ENCODE measurements at places on chromosomes 3 and 15.
A peak's percentile ranks its signal among the peaks of the same experiment; 100 is the strongest.

DNA sequence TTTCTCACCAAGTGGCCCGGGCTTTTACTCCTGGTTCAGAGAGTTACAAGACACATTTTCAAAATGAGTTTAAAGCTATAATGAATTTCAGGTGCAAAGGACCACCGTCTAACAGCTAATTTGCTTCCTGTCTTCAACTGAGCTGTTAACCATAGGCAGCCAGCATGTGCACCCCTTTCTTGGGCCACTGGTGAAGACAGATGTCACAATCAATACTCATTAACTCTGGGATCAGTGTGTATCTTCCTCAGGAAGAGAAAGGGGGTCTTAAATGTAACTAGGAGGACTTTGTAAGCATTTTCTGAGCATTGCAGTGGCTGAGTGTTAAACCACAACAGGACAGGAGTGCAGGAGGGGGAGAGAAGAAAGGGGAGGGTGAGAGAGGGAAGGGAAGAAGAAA is 750.7 kb upstream of the CFAP20DC start:
- DNase-seq = no peak

GRCh38 chr3:42683875-42684598 is 1.3 kb upstream of the KLHL40 start:
- DNase-seq = peak; percentile 24

DNA sequence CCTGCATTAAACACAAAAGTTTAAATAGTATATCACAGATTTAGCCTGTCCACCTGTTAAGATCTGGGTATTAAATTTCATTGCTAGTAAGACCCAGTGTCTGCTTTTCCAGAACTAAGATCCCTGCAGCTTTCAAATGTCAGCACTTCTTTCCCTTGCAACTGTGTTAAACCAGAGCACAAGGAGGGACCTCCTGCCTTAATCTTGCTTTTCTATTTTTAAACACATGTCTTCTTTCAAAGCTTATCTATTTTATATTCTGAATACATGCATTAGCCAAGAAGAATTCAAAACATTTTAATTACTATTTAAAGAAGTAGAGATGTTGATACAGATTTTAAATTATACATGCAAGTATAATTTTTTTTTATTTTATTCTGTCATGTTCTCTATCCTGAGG is 315.1 kb downstream of the ARPP21 start:
- no peak for DNase-seq

DNA sequence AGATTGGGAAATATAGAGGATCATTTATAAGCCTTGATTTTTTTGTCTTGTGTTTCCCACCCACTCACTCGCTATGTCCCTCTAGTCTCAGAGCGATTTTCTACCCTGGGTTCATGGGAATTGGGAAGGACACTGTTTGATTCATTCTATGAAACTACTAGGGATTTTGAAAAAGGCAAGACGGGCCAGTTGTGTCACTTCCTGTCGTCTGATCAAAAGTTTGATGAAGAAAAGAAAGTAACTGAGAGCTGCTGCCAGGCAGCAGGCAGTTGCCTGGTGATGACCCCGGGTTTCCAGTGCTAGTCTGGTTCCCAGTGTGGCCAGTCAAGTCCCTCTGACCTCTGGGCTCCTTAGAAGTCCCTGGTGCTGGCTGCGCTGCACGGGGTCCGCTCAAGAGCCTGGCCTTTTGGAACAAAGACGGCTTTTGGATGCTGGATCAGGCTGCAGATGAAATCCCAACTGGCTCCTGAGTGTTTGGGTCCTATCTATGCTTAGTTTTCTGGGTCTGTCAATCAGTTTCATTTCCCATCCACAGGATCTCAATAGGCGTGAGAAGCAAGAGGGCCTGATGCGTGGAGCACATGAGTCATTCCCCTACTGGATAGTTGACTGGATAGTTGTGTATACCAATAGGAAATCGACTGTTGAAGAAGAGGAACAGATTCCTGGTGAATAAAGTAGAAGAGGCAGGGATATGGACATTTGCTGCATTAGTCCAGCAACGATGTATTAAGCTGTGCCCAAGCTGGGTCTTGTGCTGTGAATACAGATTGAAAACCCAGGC is 89.7 kb downstream of the EEFSEC start:
- DNase-seq = no peak

- no peak for DNase-seq
Observed at GRCh38 chr3:130705501-130705900, 41.1 kb downstream of the PIK3R4 start.

DNA sequence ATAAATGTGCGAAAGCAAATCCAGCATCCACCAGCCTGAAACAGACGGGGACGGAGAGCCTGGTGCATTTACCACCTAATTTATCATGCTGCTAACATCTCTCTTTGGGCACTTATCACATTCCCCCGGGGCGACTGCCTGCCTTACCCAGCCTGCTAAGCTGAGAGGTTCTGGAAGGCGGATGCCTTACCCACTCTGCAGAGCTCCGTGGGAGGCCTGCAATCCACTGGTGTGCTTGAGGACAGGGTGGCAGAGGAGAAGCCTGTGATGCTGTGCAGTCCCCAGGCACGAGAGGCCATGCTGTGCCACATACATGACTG is 25.5 kb downstream of the MGLL start:
- no peak for DNase-seq

- DNase-seq = no peak
Observed at GRCh38 chr3:188198760-188199327, 44.9 kb downstream of the LPP start.

DNA sequence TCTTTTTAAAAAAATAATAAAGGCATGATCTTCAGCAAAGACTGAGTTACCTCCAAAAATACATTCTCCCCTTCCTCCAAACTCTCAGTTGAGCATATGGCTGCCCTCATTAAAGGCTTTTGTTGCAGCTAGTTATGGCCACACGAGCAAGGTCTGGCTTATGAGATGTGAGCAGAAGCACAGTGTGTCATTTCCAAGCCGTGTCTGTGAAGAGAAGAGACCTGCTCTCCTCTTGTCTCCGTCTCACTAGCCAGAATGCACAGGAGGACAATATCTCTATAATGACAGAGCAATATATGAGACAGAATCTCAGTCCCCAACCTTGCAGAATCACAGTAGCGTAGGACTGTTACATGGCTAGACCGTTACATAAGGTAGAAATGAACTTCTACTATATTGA is 152.3 kb downstream of the MAGI1 start:
- DNase-seq = no peak

- DNase-seq = no peak
Observed at GRCh38 chr3:60770532-60770931, 480.7 kb downstream of the FHIT start.

GRCh38 chr15:101561584-101561906 is 72.0 kb upstream of the PCSK6 start:
- no peak for DNase-seq

DNA sequence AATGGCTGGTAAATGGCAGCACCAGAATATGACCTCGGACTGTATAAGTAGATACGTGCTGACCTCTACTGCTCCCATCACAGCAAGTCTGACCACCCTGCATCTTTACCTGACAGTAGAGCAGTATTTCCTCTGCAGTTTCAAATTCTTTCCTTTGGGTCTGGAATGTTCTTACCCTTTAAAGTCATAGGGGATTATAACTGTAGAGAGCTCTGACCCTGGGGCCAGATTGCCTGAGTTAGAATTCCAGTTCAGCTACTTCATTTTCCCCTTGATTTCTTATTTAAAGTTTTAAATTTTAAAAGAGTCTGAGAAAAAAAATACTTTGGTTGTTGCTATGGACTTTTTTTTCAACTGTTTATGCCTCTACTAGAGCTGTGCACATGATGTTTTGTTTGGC is 237.7 kb downstream of the NR1D2 start:
- DNase-seq = no peak

DNA sequence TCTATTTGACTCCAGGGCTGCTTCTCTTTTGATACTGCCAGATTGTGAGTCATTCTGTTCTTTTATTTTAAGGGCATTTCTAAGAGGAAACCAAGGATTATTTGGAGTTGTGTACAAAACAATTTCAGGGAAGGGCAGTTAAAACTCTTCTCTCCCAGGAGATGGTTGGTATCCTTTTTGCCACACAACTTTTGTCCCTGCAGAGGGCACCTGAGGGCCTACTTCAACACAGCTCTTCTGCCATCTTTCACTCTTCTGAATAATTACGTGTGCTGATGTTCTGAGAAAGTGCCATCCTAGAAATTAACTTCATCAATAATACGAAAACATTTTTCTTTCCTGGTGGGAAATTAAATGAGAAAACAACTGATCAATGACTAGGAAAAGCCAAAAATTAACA is 75.7 kb upstream of the GADL1 start:
- no peak for DNase-seq

- DNase-seq = no peak
Observed at GRCh38 chr3:193665370-193665989, 72.5 kb downstream of the OPA1 start.

GRCh38 chr3:51391075-51391565 is at the start of gene RBM15B:
Gene RBM15B (plus strand): TSS chr3:51391285. CDS start chr3:51391400, 115 bp downstream.
- DNase-seq = peak; percentile 98

DNA sequence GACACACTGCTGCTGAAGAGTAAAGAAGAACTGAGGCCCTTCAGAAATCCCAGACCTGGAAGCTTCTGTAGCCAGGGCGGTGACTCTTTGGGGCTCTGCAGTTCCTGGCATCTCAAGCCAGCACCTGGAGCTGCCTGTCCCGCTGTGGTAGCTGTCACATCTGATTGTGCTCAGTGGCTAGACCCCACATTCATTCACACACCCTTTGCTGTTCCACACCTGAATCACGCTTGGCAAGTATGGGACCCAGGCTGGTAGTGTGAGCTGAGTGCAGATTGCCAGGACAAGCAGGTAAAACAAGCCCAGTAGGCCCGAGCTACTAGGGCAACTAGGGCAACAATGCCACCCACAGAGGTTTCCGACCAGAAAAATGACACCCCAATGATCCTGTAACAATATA is 218.2 kb downstream of the VGLL3 start:
- no peak for DNase-seq

DNA sequence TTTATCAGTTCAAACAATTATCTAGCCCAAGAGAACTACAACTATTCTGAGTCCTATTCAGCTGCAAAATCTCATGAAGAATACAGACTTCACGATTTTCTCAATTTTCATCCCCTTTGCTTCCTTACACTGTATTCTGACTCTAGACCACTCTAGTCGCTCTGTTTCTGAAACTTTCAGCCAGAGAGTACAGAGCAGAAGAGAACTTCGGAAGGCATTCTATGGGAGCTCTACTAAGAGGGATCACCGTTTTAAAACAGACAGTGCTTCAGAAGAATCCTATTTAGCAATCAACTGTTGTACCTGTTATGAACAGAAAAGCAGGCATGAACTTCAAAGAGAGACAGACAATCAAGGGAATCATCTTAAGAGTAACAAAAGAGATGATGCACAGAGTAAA is 419.4 kb downstream of the SHQ1 start:
- DNase-seq = no peak

DNA sequence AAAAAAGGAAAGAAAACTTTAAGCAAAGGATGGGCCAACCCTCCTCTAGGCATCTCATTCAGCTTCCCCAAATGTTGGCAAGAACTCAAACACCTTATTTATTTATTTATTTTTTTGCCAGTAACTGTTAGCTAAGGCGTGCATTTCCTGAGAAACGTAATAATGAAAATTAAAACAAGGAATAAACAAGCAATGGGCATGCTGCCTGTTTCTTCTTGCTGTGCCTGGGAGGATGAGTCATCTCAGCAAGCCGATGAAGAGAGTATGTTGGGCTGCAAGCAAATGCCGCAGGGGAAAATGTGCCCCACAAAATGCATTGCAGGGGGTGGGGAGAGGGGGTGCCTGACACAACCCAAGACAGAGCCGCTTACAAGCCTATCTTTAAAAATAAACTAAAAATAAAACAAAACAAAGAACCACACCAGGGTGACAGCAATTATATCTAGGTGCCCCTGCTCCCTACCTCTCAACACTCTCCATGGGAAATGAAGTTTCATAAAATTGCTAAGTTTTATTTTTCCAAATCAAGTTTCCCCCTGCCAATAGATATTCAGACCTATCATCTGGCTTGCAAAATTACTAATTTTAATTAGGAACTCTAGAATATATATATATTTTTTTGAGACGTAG is 40.3 kb downstream of the EIF4E3 start:
- DNase-seq = no peak

- DNase-seq = no peak
Observed at GRCh38 chr3:184160456-184160855, 5.3 kb downstream of the DVL3 start.

DNA sequence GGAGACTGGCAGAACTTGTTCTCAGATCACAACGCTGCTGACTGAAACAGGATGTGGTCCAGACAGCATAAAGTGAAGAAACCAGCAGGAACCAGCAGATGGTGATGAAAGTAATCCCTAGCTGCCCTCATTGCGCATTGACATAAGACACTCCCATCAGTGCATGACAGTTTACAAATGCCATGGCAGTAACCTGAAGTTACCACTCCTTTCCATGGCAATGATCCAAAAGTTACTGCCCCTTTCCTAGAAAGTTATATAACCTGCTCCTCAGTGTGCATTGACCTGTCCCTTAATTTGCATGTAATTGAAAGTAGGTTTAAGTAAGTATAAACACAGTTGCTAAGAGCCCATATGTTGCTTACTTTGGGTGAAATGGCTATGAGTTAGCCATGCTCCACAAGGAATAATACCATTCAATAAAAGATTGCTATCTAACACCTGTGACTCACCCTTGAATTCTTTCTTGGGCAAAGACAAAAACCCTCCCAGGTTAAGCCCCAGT is 149.1 kb upstream of the CD96 start:
- no peak for DNase-seq

DNA sequence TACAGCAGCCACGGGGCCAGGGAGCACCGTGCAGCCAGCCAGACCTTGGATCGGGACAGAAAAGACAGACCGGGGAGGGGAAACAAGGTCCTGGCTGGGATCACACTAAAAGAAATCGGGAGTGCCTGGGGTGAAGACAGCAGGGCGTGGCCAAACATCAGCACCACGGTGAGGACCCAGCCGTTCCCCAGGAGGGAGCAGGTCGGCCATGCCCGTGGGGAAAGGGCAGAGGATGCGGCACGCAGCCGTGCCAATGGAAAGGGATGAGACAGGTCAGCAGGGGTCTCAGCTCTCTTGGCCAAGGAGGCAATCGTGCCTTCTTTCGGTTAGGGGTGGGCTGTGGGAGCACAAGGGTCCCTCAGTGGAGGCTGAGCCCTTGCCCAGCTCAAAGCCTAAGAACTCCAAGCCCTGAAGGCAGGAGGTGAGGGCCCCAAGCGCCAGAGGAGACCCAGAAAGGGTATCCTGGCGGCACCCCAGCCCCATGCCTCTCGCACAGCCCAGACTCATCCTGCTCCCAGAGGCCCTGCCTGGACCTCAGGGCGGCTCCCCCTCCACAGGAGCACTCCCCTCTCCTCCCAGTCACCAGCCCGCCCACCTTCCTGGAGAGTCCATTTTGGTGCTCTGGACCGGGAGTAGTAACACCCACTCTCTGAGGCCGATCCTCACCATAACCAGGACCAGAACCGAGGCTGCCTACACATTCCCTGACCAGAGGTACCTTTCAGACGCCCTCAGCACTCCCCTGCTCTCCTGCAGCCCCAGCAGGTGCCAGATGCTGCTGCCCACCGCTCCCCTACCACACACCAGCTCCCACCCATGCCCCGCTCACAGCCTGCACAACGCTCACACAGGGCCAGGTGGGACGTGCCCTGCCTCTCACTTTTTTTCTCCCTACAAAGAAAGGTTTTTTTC is 23.2 kb upstream of the OCA2 start:
- DNase-seq = no peak

Data from activated T-helper 9 cell treated with anti-CD3 and anti-CD28 coated beads, Interleukin-2, amount 50 U/mL, for 16 hours (primary cell).